ENCODE measurements at places on chromosomes 11 and 22. TPM values are rescaled to one million over a fixed set of nuclear protein-coding genes. Genes with fewer than 3 reads are reported as not detected.

DNA sequence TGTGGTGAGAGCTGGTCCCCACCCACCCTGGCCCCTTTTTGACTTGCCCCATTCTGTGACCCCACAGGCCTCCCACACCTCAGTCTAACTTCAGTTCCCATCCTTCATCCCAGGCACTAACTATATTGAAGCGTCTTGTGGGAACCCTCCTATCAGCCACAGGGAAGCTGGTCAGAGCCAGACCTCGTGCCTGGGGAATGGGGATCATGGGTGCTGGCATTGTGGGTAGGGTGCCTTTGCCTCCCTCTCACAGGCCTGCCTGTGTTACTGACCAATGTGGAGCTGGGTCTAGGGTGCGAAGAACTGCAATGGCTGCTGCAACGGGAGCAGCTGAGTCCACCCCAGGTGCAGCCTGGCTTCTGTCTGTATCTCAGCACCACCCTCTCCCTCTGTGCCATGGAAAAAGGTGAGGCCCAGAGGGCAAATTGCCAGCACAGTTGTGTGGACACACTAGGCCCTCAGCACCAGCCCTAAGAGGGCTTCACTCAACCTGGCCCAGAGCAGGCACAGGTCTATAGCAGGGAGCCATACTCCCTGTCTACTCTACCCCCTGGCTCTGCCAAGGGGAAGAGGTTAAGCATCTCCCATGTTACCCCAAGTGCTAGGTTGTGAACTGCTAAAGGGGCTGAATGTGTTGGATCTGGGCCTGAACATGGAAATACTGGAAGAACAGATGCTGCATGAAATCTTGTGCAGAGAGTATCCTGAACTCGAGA is 37.3 kb downstream of the RRP8 start:
- no peak for DNase-seq

DNA sequence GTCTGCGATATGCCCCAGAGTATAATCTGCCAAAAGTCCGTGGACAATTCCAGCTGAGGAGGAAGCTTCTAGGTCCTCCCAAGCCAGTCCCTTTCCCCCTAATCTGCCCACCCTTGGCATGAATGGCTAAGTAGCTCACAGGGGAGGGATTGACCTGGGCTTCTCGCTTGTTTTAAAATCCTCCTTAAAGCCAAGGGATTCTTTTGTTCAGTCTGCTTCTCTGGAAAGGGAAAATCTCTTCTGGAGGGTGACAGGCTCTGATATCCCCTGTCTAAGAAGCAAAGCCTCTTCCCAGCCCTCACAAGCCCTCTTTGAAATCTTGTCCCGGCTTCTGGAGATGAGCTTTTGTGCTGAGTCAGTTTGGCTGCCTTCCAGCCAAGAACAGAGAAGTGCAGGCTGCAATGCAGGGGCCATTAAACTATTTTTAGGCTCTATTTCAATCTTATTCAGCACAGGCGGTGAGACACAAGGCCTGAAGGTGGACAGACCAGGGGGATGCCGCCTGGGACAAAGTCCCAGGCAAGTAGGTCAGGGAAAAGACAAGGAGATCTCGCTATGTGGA is 23.9 kb downstream of the NEFH start:
- DNase-seq, result peak; percentile 79

DNA sequence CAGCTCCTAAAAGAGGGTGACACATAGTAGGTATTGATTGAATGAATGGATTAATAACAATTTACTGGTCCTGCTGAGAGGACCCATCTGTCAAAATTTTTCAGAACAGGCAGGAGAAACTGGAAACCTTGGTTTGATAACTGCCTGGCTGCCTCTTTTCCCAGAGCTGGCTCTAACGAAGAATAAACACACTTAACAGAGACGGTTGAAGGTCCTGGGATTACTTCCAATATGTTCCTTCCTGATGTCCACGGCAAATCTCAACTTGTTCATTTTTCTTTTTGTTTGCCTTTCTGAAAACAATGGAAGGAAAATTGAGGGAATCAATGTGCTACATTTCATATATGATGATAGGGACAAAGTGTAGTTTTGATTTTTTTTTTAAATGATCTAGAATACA is 76.5 kb upstream of the SYT13 start:
- DNase-seq, result no peak

DNA sequence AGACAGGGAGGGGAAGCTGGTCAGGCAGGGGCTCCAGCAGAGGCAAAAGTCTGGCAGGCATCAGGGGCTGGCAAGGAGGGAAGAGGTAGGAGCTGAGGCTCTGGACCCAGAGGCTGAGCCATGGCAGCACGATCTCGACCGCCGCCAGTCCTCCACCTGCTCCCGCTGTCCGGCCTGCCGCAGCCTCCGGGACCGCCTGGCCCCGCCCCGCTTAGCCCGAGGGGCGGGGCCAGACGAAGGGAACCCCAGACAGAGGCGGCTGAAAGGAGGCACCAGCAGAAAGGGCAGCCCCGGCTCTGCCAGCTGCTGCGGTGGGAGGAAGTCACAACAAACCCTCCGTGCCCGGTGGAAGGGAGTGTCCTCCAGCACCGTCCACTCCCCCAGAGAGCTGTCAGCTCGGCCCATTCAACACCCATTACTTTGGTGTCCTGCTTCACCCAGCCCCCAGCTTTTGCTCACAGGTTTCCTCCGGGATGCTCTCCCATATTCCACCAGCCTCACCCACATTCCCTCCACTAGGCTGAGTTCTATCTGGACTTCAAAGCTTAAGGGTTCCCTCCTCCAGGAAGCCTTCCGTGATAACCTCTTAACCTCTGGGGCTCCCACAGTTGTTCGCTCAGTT is at the start of gene MFNG:
TSS of gene MFNG (minus strand) at position 161 of the 622 bp plus-strand sequence. CDS start 207 bp downstream, outside the sequence.
- peak; percentile 20 for DNase-seq

DNA sequence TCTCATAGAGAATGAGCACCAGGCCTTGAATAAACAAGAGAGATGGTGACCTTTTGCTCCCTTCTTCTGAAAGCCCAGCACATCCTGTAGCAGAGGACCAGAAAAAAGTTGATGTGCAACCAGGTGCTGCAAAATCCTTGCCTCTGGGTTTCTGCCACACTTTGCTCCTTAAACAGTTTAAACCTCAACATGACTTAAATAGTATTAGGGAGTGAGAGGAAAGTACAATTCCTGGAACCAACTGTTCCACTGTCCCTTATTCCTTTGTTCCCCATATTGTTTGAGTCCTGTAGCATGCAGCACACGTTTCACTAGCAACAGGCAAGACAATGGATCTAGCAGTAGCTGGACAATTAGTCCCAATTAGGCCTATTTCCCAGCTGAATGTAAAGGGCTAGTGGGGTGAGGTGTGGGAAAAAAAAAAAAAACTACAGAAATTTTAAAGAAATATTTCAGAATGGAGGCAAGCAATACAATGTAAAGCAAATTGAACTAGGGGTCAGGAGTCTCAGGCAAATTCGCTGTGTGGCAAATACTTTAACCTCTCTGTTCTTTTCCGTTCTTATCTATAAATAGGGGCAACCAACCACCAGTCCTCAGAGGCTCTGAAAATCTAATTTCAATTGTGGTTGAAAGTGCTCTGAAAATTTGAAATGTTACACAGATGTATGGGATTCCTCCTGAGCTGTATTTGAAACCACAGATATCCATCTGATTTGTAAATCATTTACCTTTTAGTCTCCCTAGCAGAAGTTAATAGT is 6.6 kb downstream of the MPPED2 start:
- DNase-seq, result no peak

GRCh38 chr11:32071811-32072210 is 19.1 kb upstream of the RCN1 start:
- peak; percentile 84 for DNase-seq

Gene KCNE3
- 10.8 TPM for total RNA-seq

GRCh38 chr11:108966206-108966605 is 301.3 kb downstream of the DDX10 start:
- DNase-seq, result no peak

- no peak for DNase-seq
Observed at GRCh38 chr11:69554849-69555248, 73.4 kb downstream of the LINC01488 start.

Gene SPON1
- total RNA-seq, result 3.5 TPM

DNA sequence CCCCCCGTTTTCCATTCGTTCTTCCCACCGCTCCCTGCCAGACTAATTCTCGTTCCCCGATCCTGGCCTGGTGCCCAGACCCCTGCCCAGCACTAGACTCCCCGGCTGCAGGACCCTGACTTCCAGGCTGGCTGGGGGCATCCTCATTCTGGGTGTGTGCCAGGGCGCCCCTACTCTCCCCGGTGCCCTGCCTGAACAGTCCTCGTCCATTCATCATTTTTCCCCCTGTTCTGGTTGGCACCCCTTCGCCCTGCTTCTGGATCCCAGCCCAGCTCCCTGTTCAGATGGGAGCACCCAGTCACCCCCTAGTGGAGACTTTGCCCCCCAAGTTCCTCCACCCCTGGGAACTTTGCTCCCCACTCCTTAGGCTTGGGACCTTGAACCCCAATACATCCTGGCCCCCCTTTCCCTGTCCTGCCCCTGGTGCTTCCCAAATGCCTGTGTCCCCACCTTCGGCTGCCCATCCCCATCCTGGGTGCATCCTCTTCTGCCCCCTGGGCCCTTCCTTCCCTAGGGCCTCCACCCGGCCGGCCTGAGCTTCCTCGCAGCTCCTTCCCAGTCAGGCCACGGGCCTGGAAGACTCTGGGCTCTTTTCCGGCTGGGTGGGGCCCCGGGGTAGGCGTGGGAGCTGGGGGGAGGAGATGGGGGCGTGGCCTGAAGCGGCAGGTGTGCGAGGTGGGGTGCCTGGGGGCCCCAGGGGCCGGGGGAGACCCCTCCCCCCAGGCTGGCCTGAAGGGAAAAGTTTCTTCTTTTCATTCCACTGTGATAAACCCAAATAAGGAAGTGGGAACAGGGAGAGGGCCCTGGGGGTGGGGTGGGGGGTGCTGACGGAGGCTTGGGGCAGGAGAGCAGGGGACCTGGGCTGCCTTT is 908 bp downstream of the PLCB3 start:
- peak; percentile 25 for DNase-seq

Gene SOX6
- 1.8 TPM for total RNA-seq

DNA sequence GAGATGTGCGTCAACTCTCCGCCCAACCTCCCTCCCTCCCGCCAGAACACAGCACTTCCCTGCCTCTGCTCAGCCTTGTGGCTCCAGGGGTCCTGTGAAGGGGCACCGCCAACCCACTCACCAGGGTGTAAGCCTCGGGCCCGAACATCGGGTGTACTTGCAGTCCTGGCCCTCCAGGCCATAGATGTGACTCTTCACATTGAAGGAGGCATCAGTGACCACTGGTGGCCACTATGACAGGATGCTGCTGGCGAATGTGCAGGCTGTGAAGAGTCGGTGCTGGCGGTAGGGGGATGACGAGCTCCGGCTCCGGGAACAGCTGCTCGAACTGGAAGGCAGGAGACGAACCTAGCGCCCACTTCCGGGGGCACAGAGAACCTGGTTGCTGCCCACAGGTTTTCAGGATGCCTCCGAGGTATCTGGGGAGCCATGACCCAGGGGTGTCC is 97.4 kb downstream of the MED15 start:
- no peak for DNase-seq

DNA sequence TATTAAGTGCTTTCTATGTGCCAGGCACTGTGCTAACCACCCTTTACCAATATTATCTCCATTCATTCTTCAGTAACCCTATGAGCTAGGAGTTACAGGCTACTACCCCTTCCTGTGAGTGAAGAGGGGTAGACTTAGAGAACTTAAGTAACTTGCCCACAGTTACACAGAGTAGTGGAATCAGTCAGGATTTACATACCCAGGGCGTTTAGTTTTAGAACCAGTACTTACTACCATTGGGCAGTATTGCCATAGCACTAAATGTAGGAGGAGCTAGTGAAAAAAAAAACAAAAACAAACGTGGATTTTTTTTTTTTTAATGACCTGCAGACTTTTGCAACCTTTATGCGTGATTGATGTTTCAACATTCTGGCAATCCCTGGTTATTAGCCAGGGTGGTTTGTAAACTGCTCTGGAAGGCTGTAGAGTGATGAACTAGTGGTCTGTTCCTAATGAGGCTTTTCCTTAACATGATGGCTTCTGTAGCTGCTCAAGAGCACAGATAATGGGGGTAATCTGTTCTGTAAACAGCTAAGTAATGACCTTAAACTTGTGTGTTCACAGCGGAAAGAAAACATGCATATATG is 11.4 kb downstream of the TBCEL start:
- no peak for DNase-seq

GRCh38 chr11:11480971-11481370 is 127.9 kb upstream of the CSNK2A3 start:
- DNase-seq, result peak; percentile 14

Gene NR1H3
- total RNA-seq, result 55.5 TPM

DNA sequence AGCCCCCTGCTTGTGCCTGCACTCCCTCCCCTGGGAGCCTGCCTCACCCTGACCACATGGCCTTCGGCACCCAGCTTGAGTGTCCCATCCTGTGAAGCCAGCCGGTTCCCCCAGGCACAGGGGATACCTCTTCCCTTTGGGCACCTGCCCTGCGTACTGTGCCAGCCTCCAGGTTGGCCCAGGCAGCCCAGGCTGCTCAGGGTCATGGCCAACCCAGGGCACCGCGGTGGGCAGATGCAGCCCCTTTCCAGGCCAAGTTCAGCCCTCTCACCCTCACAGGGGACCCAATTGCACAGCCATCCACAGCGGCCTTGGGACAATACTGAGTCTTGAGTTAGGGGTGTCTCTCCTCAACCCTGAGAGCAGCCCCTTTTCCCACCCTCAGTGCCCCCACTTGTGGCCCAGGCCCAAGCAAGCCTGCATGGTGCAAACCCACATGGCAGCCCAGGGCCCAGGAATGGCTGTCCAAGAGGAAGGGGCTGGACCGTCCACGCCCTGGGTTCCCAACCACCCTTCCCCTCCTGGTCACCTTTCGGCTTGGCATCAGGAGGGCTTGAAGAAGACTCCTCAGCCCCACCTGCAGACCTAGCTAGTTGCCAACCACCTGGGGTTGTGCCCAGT is 87.7 kb downstream of the CDKN1C start:
- no peak for DNase-seq

DNA sequence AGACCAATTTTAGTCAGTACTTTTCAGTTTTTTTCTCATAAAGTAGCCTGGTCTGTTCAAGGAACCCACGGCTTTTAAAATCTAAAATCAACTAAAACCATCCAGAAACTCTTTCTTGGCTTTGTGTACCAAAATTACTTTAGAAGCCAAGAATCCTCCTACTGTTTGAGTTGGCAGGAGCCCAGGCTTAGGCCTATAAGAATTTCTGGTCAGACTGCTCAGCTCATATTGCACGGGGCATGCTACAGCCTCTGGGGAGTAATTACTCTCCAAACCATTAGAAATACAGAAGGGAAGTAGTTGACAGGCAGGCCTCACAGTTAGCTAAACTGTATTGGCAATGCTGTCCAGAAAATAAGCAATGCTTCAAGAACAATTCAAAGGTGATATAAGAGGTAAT is 1862.9 kb upstream of the RAG2 start:
- peak; percentile 94 for DNase-seq

Gene FAM83F
- not detected for total RNA-seq

GRCh38 chr11:113494021-113494420 is 18.8 kb upstream of the DRD2 start:
- DNase-seq, result no peak
